ENCODE measurements at places on chromosomes 6 and 20. TPM values are rescaled to one million over a fixed set of nuclear protein-coding genes. Genes with fewer than 3 reads are reported as not detected.

- no peaks in the 10 kb centered on the region for H3K4me1 ChIP-seq
Observed at GRCh38 chr20:38377039-38377685, 30.9 kb downstream of the LBP start.

Gene LPIN3
- total RNA-seq: 10.3 TPM

GRCh38 chr6:145904391-145904790 lies 59.8 kb downstream of the SHPRH start:
- H3K27me3 ChIP-seq: no peaks in the 10 kb centered on the region
- peaks cover 6% of the 10 kb centered on the region for H3K36me3 ChIP-seq
- no peak overlapping the region for H3K4me3 ChIP-seq
- DNase-seq: no peak
- H3K27ac ChIP-seq: no peak overlapping the region

DNA sequence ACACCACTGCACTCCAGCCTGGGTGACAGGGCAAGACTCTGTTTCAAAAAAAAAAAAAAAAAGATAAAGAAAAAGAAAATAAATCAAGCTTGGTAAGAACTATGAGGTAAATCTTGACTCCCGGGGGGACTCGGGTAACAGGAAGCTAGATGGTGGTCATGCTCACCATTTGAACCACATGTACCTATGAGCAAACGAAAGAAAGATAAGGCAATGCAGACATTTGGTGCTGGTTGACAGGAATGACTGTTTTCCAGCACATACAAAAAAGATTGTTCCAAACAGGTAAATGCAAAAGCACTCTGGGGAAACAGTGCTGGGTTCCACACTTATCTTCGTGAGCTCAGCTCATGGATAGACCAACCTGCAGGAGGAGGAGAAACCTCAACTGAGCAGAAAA lies 22.8 kb upstream of the PTPN1 start:
- H3K36me3 ChIP-seq: no peaks in the 10 kb centered on the region
- DNase-seq: no peak
- H3K27ac ChIP-seq: no peak overlapping the region
- no peak overlapping the region for H3K4me3 ChIP-seq
- H3K4me1 ChIP-seq: peaks cover 32% of the 10 kb centered on the region

Gene PARD6B
- total RNA-seq: 0.72 TPM

DNA sequence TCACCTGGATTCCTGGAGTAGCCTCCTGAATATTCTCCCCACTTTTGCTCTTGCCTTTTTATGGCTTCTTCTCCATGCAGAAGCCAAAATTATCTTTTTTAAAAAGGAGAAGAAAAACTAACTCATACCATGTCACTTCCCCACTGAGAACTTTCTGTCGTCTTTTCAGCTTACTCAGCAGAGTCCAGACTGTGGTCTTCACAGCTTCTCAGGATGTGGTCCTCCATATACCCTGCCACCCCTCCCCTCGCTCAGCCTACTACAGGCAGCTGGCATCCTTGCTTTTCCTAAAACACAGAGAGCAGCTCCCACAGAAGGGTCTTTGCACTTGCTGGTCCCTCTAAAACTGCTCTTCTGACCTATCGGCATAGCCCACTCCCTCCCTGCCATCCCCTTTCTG lies 89.4 kb upstream of the ISM1 start:
- no peak for DNase-seq
- H3K27me3 ChIP-seq: no peaks in the 10 kb centered on the region
- H3K4me1 ChIP-seq: no peaks in the 10 kb centered on the region
- no peak overlapping the region for H3K27ac ChIP-seq
- no peak overlapping the region for H3K4me3 ChIP-seq
- H3K36me3 ChIP-seq: no peaks in the 10 kb centered on the region

DNA sequence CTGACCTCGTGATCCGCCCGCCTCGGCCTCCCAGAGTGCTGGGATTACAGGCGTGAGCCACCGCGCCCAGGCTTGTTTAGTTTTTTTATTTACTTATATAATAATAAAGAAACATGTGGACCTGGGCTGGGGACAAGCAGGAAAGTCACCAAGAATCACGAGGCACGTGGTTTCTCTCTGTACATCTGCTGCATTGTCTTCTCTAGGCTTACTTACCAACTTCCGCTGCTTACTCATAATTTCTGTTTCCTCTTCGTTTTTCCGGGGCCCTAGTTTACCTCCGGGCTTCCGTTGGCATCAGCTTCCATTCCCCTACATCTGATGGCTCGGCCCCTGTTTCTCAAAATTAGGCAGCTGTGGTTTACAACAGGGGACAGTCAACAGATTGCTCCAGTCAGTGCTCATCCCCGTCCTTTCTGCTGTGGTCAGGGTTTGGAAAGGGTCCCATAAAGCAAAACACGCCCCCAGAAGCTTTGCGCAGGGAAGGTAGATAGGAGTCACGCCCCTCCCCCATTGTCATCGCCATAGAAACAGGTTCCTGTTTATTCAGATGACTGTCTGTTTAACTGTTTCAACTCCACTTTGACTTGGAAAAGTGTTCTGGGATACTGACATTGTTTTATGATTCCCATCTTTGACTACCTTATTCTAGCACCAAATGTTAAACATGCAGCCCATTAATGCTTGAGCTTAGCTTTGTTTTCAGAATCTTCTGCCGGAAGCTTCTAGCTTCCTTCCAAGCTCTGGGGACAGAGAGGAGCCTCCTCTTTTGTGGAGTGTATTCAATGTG lies 31.9 kb upstream of the TXLNB start:
- no peaks in the 10 kb centered on the region for H3K36me3 ChIP-seq
- DNase-seq: peak; percentile 78
- no peaks in the 10 kb centered on the region for H3K27me3 ChIP-seq
- peak overlapping the region; percentile 70 for H3K4me3 ChIP-seq
- H3K4me1 ChIP-seq: no peaks in the 10 kb centered on the region
- H3K27ac ChIP-seq: peak overlapping the region; percentile 26
